Fibroblast of mammary gland (primary cell): ENCODE measurements at places on chromosomes 3 and 15.

GRCh38 chr3:127043731-127044510 is 61.0 kb downstream of the PLXNA1 start:
- no peak for DNase-seq

- no peak for DNase-seq
Measured at GRCh38 chr3:41053220-41053619, 146.1 kb upstream of the CTNNB1 start.

DNA sequence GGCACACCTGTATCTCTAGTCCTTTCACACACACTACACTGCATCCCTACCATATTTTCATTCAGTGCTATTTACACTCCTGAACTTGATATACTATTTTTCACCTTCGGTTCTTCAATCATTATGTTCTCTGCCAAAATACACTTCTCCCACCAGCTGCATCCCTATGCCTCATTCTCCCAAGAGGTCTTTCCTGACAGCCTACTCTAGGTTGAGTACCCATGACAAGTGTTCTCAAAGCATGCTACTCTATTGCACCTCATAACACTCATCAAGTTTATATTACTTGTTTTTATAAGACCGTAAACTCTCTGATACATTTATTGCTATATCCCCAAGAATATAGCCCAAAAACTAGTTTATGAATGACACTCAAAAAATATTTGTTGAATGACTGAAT is 549.5 kb downstream of the PYDC2 start:
- DNase-seq = no peak

DNA sequence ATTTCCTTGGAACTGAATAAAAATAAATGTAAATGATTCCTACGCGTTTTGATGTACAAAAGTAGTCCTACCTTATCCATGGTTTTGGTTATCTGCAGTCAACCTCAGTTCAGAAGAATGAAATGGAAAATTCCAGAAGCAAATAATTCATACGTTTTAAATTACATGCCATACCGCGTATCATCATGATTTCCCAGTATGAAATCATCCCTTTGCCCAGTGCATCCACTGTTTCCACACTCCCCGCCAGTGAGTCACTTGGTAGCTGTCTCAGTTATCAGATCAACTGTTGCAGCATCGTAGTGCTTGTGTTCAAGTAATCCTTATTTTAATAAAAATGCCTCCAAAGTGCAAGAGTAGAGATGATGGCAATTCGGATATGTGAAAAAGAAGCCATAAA is 9.1 kb upstream of the MFSD1 start:
- peak; percentile 88 for DNase-seq

GRCh38 chr3:43867436-43868072 is 176.8 kb downstream of the ABHD5 start:
- peak; percentile 88 for DNase-seq
